HepG2 (cell line): ENCODE measurements at places on chromosomes 5 and 9.
A peak's percentile ranks its signal among the peaks of the same experiment; 100 is the strongest.

DNA sequence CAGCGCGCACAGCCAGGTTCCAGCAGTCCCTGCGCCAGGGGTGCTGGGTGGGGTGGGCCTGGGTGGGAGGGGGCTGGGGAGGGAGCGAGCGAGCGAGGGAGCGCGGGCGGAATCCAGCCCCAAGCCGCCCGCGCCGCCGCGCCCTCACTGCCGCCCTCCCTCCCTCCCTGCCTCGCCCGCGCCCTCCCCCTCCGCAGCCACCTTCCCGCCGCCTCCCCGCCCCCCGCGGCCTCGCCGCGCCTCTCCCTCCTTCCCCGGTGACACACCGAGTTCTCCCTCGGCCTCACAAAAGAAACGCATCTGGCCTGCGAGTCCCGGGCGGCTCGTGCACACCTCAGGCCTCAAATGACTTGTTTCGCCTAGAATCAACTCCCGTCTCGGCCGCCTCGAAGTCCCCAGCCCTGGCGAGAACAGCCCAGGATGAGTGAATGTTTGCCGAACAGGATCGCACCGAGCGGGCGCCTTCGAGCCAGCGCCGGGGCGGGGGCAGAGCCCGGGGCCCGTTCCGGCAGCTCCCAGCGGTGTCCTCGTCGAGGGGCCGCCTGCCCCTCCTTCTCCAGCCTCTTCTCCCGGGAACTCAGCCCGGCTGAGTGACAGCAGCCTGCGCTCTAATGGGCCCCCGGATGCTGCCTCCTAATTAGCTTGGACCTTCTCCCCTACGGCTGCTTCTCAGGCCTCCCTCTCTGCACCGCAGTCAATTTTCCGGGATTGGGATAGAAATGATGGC, 371 bp upstream of the PITX1 start:
- H3K4me3 ChIP-seq = peak overlapping the region; percentile 89
- DNase-seq = peak; percentile 52
- H3K4me1 ChIP-seq = peaks cover 21% of the 10 kb centered on the region
- H3K27me3 ChIP-seq = no peaks in the 10 kb centered on the region
- no peaks in the 10 kb centered on the region for H3K36me3 ChIP-seq
- H3K27ac ChIP-seq = peak overlapping the region; percentile 90

GRCh38 chr5:60738933-60739332, 39.0 kb upstream of the DEPDC1B start:
- no peak overlapping the region for H3K27ac ChIP-seq
- H3K4me1 ChIP-seq = no peaks in the 10 kb centered on the region
- no peaks in the 10 kb centered on the region for H3K36me3 ChIP-seq

DNA sequence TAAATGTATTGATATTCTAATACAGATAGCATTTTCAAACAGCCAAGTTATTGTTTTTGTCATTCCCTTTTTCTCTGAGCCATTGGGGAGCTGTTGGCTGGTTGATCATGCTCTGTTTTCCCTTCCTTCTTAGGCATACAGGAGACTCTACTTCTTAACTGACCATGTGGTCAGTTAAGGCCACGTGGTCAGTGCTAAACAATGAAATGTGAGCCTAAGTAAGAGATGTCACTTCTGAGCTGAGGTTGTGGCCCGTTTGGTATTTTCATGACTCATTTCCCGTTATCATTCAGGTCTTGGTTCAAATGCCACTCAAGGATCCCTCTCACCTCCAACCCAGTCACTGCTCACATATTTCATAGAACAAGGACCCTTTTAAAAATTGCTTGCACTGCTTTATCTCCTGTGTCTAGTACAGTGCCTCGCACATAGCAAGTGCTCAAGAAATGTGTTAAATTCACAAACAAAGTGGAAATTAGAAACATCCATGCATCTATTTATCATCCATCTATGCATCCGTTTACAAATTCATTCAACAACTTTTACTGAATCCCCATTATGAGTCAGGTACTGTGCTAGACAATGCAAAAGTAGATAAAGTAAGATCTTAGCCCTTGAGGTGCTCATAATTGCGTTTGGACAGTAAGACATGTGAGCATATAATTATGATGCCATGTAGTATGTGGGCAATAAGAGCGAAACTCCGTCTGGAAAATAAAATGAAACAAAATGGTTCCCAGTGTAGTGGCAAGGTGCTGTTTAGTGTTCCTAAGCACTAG, 50.7 kb downstream of the ARRDC3 start:
- no peaks in the 10 kb centered on the region for H3K27me3 ChIP-seq
- DNase-seq = peak; percentile 78
- peaks cover 27% of the 10 kb centered on the region for H3K4me1 ChIP-seq

DNA sequence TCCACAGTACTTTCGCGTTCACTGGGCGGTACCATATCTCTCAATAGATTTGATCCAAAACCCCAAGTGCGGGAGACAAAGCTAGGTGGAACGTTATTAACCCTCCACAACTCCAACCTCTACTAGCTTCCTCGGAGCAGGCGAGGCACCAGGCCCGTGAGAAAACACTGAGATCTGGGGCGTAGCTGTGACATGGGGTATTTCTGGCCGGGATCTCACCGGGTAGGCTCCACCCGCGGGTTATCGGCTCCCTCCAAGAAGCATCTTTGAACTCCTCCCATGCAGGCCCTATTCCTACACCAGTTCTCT, 350 bp upstream of the SLC25A46 start:
- DNase-seq = no peak
- H3K27ac ChIP-seq = peak overlapping the region; percentile 83
- H3K36me3 ChIP-seq = no peaks in the 10 kb centered on the region
- H3K27me3 ChIP-seq = no peaks in the 10 kb centered on the region
- H3K4me3 ChIP-seq = peak overlapping the region; percentile 96

- DNase-seq = no peak
- H3K27ac ChIP-seq = peak overlapping the region; percentile 43
- no peak overlapping the region for H3K4me3 ChIP-seq
- no peaks in the 10 kb centered on the region for H3K36me3 ChIP-seq
- H3K4me1 ChIP-seq = peaks cover 100% of the 10 kb centered on the region
These were observed 190.4 kb downstream of the RGS3 start for GRCh38 chr9:113653746-113654604.

- no peak overlapping the region for H3K4me3 ChIP-seq
- DNase-seq = no peak
- no peaks in the 10 kb centered on the region; the same call in none of the 2 replicates for H3K27me3 ChIP-seq
- no peaks in the 10 kb centered on the region for H3K4me1 ChIP-seq
- no peak overlapping the region for H3K27ac ChIP-seq
These were observed 18.4 kb upstream of the TTC1 start for GRCh38 chr5:159990506-159990905.

- no peaks in the 10 kb centered on the region for H3K27me3 ChIP-seq
- no peak overlapping the region for H3K27ac ChIP-seq
- H3K36me3 ChIP-seq = no peaks in the 10 kb centered on the region
- H3K4me1 ChIP-seq = no peaks in the 10 kb centered on the region
- DNase-seq = no peak
These were observed 670.1 kb upstream of the CDH9 start for GRCh38 chr5:27708534-27708933.

DNA sequence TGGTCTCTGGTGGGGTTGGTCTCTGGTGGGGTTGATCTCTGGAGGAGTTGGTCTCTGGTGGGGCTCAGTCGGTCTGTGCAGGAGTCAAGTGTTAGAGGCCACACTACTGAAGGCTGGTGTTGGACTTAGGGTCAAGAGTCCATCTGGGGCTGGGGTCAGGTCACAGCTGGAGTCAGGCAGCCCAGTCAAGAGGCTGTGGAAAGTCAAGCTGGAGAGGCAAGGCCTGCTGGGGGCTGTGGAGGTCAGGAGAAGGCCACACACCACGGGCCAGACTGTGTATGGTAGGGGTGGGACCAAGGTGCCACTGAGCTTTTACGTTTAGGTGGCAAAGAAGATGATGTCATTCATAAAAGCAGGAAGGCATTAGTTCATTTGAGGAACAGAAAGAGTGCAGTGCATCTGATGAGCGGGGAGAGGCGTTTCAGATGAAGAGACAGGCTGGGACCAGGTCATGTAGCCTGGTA, 16.7 kb upstream of the CD74 start:
- peaks cover 45% of the 10 kb centered on the region for H3K4me1 ChIP-seq
- DNase-seq = no peak
- H3K4me3 ChIP-seq = peak overlapping the region; percentile 71; the same call in 1 of the 2 replicates
- H3K27ac ChIP-seq = peak overlapping the region; percentile 89

GRCh38 chr5:81068063-81068462, 107.9 kb downstream of the RASGRF2 start:
- DNase-seq = no peak
- no peaks in the 10 kb centered on the region; the same call in 1 of the 2 replicates for H3K4me1 ChIP-seq
- H3K27ac ChIP-seq = no peak overlapping the region
- no peaks in the 10 kb centered on the region for H3K27me3 ChIP-seq
- no peak overlapping the region for H3K4me3 ChIP-seq
- peaks cover 14% of the 10 kb centered on the region for H3K36me3 ChIP-seq

- H3K27me3 ChIP-seq = no peaks in the 10 kb centered on the region
- H3K4me3 ChIP-seq = no peak overlapping the region
- H3K4me1 ChIP-seq = peaks cover 63% of the 10 kb centered on the region
- H3K27ac ChIP-seq = no peak overlapping the region
- no peak for DNase-seq
These were observed 20.0 kb downstream of the ITGA1 start for GRCh38 chr5:52807723-52808122.

GRCh38 chr5:135534609-135535419, 950 bp downstream of the NEUROG1 start:
- no peaks in the 10 kb centered on the region for H3K4me1 ChIP-seq
- H3K27me3 ChIP-seq = peaks cover 49% of the 10 kb centered on the region; the same call in 2 of the 3 replicates
- no peak for DNase-seq
- H3K4me3 ChIP-seq = no peak overlapping the region

- no peaks in the 10 kb centered on the region for H3K27me3 ChIP-seq
- no peaks in the 10 kb centered on the region for H3K36me3 ChIP-seq
- no peak overlapping the region for H3K27ac ChIP-seq
- H3K4me1 ChIP-seq = peaks cover 59% of the 10 kb centered on the region
- DNase-seq = no peak
These were observed 483 bp upstream of the DAB2IP start for GRCh38 chr9:121651008-121651294.

- no peaks in the 10 kb centered on the region for H3K27me3 ChIP-seq
- H3K27ac ChIP-seq = no peak overlapping the region
- DNase-seq = no peak
- H3K4me3 ChIP-seq = no peak overlapping the region
These were observed 667.4 kb upstream of the SEMA6A start for GRCh38 chr5:117242028-117242427.

DNA sequence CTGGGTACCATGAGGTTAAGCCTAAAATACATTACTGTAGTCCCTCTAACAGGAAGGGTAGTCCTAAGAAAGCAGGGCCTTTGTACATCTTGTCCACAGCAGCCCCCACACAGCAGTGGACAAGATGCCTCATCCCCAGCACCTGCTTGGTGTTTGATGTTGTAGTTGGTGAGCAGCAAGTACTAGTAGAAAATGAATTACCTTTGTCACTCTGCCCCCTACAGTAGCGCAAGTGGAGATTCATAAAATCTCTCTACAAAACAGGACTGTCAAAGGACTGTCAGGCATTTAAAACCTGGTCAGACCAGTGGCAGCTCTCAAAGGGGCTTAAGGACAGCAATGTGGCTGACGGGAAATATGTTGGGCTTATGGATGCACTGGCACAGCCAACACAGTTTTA, 122.5 kb downstream of the TMEM174 start:
- H3K4me1 ChIP-seq = no peaks in the 10 kb centered on the region
- peaks cover 9% of the 10 kb centered on the region for H3K27me3 ChIP-seq
- no peak overlapping the region for H3K4me3 ChIP-seq
- no peak overlapping the region for H3K27ac ChIP-seq
- H3K36me3 ChIP-seq = no peaks in the 10 kb centered on the region

GRCh38 chr5:91556-92263, at the start of gene PLEKHG4B:
TSS of gene PLEKHG4B (plus strand) at chr5:92168. CDS start at chr5:92232, 64 bp downstream.
- H3K27ac ChIP-seq = no peak within 1 kb of the TSS
- H3K36me3 ChIP-seq = no peaks in the 10 kb centered on the region
- no peak for DNase-seq
- H3K4me3 ChIP-seq = peak within 1 kb of the TSS; percentile 61; the same call in 1 of the 2 replicates

DNA sequence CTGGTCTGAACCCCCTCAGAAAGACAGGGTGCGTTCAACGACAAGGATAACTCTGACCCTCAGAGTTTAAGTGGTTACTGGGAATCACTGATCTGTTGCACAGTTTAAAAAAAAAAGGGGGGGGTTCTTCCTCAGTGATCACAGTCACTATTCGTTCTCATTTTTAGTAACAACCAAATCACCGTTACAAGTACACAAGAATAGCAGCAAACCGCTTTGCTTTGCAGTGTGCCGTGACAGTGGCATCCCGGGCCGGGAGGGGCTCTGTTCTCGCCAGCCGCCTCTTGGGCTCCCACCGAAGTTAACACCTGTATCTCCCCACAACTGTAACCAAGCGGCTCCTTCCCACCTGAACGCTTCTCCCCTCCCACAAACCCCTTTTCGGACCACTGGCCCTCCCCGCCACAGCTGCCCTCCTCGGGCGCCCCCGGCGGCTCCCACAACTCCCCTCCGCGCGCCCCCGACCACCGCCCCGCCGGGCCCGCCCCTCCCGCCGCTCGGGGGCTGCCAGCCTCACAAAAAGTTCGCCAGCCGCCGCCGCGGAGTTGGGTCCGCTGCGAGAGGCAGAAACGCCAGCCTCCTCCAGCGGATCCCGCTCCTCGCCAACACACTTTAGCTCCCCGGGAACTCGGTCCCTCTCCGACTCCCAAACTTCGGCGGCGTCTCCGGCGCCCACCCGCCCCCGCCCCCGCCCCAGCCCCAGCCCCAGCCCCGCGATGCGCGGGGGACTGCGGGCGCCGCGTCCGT, 1.2 kb downstream of the SSBP2 start:
- peak overlapping the region; percentile 16; the same call in 1 of the 2 replicates for H3K4me3 ChIP-seq
- peaks cover 26% of the 10 kb centered on the region for H3K27me3 ChIP-seq
- H3K4me1 ChIP-seq = no peaks in the 10 kb centered on the region
- no peak for DNase-seq
- H3K36me3 ChIP-seq = no peaks in the 10 kb centered on the region

GRCh38 chr9:123310551-123311249, 42.3 kb upstream of the STRBP start:
- DNase-seq = peak; percentile 84
- peak overlapping the region; percentile 32 for H3K4me3 ChIP-seq
- H3K27me3 ChIP-seq = no peaks in the 10 kb centered on the region

DNA sequence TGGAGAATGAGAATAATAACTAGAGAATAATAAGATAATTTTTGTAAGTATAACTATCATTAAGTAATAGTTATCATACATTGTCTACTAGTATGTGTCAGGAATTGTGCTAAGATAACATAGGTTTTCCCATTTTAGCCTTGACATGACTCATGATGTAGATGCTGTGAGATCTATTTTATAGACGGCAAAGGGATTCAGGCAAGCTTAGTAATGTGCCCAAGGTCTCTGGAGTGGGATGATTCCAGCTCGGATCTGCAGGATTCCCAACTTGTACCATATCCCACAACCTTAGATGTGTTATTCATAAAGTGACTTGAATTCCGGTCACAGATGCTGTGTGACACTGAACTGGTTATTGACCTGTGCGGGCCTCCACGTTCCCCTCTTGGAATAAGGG, 51.5 kb downstream of the IL31RA start:
- H3K36me3 ChIP-seq = no peaks in the 10 kb centered on the region
- peaks cover 10% of the 10 kb centered on the region for H3K4me1 ChIP-seq
- no peak overlapping the region for H3K4me3 ChIP-seq
- H3K27ac ChIP-seq = no peak overlapping the region
- DNase-seq = no peak

- no peak for DNase-seq
- H3K36me3 ChIP-seq = peaks cover 45% of the 10 kb centered on the region
- no peak overlapping the region for H3K27ac ChIP-seq
- no peaks in the 10 kb centered on the region for H3K27me3 ChIP-seq
- no peaks in the 10 kb centered on the region for H3K4me1 ChIP-seq
- no peak overlapping the region for H3K4me3 ChIP-seq
These were observed 41.3 kb upstream of the SMU1 start for GRCh38 chr9:33117796-33118195.

- H3K4me3 ChIP-seq = peak overlapping the region; percentile 96
- H3K27ac ChIP-seq = no peak overlapping the region
- no peaks in the 10 kb centered on the region; the same call in 2 of the 3 replicates for H3K27me3 ChIP-seq
These were observed 1.4 kb downstream of the ATOSB start for GRCh38 chr9:35114113-35114839.
